ENCODE measurements at places on chromosomes 1 and 21. TPM values are rescaled to one million over a fixed set of nuclear protein-coding genes. Genes with fewer than 3 reads are reported as not detected.
A peak's percentile ranks its signal among the peaks of the same experiment; 100 is the strongest.

GRCh38 chr1:43511394-43511793 lies 19.3 kb upstream of the PTPRF start:
- no peak for DNase-seq

Gene INSRR
- not detected for total RNA-seq

- DNase-seq, result no peak
These were observed 64.3 kb upstream of the COL6A1 start for GRCh38 chr21:45917241-45917640.

- DNase-seq, result peak; percentile 14
These were observed 55.4 kb downstream of the EPRS1 start for GRCh38 chr1:219990782-219991510.

DNA sequence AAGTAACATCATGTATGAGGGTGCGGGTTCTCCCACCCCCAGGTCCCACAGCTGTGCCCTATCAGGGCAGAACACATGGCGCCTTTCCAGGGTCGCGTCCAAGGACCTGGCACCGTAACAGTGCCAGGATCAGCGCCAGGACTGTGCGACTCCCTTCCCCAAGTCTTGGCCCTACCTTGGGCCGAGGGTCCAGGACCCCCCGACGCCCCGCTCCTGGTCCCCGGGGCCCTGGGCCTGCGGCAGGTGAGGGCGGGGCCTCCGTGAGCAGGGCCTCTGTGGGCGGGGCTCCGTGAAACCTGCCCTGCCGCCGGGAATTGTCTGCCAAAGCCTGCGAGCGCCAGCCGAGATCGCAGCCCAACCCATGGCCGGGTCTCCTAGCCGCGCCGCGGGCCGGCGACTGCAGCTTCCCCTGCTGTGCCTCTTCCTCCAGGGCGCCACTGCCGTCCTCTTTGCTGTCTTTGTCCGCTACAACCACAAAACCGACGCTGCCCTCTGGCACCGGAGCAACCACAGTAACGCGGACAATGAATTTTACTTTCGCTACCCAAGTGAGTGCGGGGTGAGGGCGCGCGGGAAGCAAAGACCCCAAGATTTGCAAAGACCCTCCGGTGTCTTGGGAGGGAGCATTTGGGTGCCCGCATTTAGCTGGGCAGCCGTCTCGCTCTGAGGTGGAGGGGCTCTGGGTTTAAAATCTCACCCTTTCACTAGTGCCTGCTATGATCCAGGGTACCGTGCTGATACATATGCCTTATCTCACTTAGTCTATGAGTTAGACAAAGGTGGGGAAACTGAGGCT lies at the start of gene RHBG:
TSS of gene RHBG (plus strand) at position 323 of the 796 bp plus-strand sequence. CDS start at position 362, 39 bp downstream.
- peak; percentile 12 for DNase-seq

DNA sequence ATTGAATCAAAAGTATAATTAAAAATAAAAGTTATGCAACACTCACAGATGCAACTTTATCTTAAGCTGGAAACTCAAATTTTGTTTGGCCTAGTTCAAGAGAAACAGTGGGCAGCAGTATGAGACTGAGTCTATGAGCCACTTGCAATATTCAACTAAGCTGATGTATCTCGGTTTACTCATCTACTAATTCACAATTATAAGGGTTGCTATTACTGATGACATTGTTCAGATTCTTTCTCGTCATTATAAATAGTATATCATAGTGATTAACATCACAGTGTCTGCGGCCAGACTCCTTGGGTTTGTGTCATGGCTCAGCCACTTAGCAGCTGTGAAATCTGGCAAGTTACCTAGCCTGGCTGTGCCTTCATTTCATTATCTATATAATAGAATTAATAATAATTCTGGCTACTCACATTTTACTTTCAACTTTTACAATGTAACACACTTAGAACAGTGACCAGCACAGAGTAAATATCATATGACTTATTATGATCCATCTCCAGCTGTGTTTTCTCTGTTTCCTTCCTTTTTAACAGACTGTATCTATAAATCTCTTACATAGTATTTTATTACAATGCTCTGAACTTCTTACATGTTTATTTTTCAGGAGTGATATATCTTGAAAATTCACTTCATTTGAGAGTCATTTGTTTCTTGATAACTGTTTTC lies 194.3 kb upstream of the RGS18 start:
- DNase-seq, result peak; percentile 66

DNA sequence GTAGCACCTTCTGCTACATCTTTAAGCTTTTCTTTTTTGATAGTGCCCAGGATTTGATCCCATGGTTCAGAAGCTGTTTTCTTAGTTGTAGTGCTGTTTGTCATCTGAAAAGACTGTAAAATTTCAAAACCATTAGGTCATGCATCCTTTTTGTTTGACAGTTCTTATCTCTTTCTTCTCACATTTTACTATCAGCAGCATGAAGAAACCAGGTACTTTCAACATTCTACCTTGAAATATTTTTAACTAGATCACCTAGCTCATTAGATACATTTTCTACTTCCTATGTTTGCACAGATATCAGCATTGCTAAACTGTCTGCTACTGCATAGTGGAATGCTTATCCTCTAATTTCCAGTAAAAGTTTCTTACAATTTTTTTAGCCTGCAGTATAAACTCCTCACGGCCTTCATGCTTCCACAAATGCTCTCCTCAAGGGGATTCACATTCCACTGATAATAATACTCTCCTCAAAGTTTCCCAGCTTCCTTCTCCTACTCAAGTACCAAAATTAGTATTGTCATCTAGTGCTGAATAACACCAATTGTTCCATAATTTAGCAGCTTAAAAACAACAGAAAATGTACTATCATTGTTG lies 243.9 kb upstream of the ZRANB2 start:
- no peak for DNase-seq

DNA sequence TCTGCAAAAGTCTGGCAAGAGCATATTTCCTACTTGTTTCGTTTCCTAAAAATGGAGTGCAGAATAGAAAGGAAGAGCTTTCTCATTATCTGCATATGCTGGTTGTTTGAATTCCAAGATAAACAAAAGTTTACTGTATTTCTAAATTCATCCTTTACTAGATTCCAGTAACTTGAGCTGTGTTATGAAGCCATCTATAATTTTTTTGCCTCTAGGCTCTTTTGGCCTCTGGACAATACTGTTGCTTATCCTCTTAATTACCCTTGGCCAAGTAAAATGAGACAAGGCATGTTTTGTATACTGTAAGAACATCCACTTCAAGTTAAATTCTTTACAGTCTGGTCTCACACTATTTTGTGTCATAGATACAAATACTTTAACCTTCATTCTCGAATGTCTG lies 45.6 kb upstream of the HFM1 start:
- DNase-seq, result no peak

Gene DYNLT4
- 0.50 TPM for total RNA-seq

All from astrocyte (in vitro differentiated cells and primary cell).